ENCODE measurements at places on chromosomes 5 and 9. TPM values are rescaled to one million over a fixed set of nuclear protein-coding genes. Genes with fewer than 3 reads are reported as not detected.

DNA sequence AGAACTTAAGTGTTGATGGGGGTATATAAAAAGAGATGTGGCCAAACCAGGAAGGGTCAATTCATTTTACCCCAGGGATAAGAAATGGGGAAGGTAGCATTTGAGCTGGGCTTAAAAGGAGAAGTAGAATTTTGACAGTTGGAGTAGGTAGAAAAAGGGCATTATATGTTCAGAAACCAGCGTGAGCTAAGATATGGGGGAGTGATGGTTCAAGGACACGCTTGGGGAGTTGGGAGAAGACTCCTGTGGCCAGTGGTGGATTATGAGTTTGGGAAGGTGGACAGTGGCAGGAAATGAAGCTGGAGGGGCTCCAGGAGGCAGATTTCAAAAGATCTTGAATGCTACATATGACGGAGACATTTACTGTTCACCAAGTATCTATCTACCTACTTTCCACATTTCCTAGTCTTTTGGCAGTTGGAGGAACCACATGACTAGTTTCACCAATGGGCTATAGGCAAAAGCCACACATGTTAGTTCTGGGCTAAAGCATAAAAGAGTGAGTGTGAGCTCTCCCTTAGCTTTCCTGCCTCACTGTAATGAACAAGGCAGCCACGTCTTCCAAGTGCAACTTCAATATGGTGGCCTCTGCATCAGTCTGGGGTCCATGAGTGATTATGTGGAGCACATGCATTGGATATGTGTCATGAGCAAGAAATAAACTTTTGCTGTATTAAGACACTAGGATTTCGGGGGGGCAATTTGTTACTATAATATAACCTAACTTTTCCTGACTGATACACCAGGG is 15.7 kb upstream of the GSN start:
- DNase-seq, result no peak

DNA sequence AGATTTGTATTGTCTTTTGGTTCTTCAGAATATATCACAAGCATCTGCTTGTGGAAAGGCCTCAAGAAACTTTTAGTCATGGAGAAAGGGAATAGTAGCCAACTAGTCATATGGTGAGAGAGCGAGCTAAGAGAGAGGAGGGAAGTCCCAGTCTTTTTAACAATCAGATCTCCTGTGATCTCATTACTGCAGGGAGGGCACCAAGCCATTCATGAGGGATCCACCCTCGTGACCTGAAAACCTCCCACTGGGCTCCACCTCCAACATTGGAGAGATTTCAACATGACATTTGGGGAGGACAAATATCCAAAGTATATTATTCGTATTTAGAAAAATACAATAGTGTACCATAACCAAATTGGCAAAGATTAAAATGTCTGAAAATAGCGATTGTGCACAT is 99.0 kb downstream of the GABRA1 start:
- DNase-seq, result no peak

DNA sequence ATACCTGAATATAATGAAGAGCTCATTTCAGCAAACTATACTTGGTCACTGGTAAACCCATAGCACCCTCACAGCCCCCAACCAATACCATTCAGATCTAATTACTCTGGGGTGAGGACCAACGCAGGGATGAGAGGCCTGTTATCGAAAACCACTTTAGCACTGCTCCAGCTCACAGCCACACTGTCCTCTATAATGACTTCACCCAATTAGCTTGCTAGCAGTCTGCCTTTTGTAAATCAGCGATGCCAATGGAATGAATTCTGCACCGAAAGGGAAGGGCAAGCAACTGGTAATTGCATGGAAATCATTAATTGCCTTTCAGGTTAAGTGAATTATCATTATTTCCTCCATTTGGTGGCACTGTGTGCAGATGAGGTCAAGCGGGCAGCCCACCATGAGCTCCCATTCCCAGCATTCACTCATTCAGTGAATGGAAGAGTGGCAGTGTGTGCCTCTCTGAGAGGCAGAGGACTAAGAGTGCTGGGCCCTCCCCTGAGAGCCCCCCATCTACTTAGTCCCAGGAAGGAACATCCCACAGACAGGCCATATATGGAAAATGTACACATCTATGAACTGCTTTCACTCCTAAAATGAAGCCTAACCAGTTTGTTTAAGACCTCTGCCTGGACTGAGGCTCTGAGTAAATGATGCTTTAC is 262.1 kb downstream of the SPOCK1 start:
- no peak for DNase-seq

The KCNT1 gene
- polyA plus RNA-seq, result not detected

The C9orf50 gene
- polyA plus RNA-seq, result not detected

The WHRN gene
- polyA plus RNA-seq, result 2.0 TPM

Measured in foreskin keratinocyte (primary cell).